GM12892 (cell line): ENCODE measurements at places on chromosomes 11 and 22.

DNA sequence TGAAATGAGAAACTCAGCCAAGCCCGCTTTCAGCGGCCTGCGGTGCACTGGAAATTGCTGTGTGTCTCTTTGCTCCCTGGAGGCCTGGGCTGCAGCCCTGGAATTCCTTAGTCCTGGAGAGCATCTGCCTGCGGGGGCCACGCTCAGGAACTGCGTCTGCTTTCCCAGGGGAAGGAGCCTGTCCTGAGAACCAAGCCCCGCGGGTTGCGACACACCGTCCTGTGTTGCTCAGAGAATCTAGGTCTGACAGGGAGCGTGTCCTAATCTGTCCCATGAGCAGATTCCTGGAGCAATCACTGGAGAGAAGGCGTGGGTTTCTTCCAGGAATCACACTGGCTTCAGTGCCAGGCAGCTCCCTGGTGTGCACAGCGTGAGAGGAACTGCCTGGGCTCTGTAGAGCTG, 708.1 kb downstream of the BRD1 start:
- no peak for DNase-seq

GRCh38 chr22:41752011-41752970, 48.2 kb upstream of the CCDC134 start:
- DNase-seq = no peak

DNA sequence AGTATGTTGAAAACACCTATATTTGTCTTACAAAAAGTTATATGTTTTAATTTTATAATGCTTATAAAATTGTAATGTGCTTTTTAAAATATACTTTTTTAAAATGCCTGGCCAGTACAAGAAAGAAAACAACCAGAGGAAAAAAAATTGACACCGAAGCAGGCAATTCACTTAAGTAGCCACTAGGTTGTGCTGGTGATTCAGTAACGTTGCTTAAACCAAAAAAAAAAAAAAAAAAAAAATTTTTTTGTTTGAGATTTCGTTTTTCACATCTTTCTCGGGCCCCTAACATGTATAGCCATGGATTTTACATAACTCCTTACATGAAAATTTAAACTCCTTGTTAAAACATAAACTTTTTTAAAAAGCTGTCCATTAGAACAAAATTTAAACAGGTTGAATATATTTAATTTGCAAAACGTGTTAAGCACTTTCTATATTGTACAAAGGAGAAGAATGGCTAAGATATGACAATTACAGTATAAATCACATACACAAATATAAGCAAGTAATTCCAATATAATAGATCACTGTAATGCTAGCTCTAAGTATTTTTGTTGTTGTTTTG, 9.2 kb downstream of the OR8B4 start:
- DNase-seq = no peak

DNA sequence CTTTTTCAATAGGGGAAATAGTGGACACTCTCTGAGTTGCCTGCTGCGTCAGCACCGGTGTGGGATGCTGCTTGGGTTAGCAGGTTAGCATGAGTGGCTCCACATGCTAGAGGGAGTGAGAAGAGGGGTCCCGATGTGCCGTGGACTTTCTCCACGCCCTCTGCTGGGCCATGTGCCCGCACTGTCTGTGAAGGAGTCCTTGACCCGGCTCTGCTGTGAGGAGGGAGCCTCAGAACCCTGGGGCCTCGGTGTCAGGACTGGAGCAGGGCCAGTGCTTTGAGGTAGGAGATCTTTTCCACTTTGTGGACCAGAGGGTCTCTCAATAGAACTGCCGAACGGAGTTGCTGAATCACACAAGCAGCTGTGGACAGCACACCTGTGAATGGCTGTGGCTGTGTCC, 14.8 kb downstream of the CTTN start:
- no peak for DNase-seq

DNA sequence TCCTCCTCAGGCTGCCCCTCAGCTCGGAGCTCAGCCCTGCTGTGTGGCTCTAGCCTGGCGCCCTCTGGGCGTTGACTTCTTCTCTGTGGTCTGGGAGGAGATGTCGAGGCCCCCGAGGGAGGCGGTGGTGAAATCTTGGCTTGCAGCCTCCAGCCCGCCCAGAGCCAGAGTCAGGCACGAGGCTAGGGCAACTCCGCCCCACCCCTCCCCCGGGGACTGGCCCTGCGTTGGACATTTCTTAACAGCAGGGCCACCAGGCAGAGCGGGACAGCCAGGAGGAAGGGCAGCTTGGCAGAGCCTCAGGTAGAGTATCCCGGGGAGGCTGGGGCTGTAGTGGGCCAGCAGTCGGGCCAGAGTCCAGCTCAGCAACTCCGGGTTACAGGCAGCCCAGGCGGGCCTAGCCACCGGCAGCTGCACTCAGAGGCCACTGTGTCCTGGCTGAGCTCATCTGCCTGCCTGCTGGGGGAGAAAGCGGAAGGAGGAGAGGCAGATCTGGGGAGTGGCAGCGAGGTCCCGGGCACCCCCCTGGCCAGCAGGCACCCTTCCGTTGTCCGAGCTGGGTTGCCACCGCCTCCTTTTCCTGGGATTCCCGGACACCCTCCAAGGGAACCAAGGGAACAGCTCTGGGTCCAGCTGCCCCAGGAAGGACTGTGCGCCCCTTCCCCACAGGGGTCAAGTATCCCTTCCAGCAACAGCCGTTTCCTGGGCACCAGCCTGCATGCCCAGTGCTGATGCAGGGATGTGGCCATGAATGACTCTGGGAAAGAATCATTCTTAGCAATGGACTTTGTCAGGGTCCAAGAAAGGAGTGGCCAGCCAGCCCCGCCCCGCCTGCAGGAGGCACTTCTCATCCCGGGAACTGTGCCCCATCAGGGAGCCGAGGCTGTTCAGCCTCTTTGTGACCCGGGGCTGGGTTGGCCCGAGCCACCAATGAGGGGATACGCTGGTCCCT, at the start of gene ALDH3B1:
ALDH3B1 (plus strand) TSS at position 238 of the 952 bp plus-strand sequence. CDS start 4,971 bp downstream, outside the sequence.
- DNase-seq = no peak

- DNase-seq = no peak
Measured at GRCh38 chr22:46653596-46653995, 33.4 kb downstream of the GRAMD4 start.

DNA sequence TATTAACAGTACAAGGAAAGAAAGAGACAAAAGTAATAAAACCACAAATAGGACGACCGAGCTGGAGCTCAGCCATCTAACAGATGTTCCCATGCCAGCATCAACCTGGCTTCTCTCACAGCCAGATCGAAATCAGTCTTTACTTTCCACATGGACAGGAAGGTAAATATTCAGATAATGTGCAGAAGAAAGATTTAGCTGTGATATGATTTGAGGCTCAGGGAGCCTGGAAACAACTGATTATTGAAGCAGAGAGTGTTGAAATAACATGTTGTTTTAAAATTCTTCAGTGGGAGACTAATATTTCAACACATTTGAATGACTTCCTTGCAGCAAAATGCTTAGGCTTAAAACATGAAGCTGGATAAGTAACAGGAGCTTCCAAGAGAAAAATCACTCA, 546.8 kb downstream of the ETS1 start:
- no peak for DNase-seq

GRCh38 chr11:36890841-36891240, 292.8 kb upstream of the RAG2 start:
- no peak for DNase-seq

DNA sequence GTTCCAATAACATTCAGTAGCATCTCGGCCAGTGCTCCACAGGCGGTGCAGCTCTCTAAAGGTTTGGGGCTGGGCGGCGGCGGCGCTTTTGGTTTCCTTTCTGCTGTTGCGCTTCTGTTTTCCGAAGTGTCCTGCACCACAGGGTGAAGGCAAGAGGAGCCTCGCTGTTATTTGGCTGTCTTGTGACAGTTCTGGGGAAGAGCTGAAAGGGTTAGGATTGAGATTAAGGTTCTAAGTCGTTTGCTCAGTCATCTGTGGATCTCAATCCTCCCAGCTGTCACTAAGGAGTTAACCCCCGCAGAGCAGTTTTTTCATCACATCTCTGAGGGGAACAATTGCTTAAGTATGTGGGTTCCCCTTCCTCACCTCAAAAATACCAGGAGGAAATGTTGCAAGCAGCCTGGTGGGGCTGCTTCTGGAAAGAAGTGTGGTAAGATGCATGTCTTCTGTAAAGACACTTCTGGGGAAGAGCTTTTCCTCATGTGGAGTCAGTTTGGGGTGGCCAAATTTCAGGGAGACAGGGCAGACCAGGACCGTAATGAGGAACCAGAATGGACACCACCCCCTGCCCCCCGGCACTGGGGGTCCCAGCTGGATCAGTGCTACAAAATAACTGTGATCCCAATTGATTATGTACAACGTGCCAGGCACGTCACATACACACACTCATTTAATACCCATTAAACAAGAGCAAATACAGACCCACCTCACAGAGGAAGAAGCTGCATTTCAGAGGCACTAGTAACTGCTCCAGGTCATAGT, 14.2 kb downstream of the TMEM121B start:
- no peak for DNase-seq

- DNase-seq = no peak
Measured at GRCh38 chr11:94762208-94762607, 5.9 kb upstream of the AMOTL1 start.

DNA sequence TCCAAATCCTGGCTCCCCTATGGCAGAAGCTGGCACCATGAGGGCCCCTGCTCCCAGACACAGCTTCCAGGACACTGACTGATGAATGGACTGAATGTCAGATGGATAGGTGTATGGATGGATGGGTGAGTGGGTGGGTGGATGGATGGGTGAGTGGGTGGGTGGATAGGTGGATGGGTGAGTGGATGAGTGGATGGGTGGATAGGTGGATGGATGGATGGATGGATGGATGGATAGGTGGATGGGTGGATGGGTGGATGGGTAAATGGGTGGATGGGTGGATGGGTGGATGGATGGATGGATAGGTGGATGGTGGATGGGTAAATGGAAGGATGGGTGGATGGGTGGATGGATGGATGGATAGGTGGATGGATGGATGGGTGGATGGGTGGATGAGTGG, 4.3 kb downstream of the FGF3 start:
- DNase-seq = no peak

DNA sequence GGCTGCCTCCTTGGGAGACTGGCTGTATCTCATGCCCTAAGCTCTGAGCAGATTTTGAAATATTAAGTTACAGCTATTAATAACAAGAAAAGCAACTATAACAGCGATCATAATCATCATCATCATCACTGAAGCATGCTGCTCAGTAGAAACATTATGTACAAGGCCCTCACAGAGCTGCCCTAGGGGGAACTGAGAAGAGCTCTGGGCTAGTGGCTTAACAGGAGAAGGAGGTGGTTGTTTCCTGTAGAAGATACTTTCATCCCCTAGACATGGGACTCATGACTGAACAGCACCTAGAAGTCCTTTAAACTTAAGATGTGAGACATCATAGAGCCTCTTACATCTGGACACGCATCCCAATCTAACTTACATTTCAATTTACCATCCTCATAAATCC, 332.8 kb upstream of the PLET1 start:
- no peak for DNase-seq
